Esophagus squamous epithelium (tissue), 5 donors: ENCODE measurements at places on chromosomes 2 and 18.

DNA sequence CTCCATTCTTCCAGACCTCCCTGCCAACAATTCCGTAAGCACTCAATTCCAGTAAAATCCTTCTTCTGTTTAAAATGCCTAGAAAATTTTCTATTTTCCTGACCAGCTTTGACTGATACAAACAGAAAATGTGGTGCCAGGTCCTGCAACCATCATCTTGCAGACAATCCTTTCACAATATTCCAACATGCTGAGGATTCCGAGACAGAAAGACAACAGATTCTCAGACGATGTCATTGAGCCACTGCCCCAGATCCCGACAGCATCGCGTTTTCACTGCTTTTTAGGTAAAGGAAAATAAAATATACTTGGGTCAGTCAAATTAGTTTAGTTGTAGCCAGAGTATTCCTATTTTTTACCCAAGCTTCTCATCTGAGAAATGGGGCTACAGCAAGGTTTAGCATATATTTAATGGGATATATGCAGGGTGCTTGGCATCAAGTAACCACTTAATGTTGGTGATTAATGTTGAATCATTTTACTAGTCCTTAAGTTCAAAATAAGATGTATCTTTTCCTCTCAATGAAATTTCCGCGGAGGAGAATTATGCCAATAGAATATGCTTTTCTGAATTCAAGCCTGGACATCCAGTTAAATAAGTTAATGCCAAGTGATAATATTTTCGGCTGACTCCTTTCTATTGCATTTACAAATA is 866.6 kb downstream of the SLC4A3 start:
- DNase-seq: no peak

GRCh38 chr2:217987391-217987790 is 15.4 kb downstream of the TNS1 start:
- DNase-seq: no peak

GRCh38 chr2:199395311-199395710 is 62.4 kb downstream of the SATB2 start:
- DNase-seq: no peak

DNA sequence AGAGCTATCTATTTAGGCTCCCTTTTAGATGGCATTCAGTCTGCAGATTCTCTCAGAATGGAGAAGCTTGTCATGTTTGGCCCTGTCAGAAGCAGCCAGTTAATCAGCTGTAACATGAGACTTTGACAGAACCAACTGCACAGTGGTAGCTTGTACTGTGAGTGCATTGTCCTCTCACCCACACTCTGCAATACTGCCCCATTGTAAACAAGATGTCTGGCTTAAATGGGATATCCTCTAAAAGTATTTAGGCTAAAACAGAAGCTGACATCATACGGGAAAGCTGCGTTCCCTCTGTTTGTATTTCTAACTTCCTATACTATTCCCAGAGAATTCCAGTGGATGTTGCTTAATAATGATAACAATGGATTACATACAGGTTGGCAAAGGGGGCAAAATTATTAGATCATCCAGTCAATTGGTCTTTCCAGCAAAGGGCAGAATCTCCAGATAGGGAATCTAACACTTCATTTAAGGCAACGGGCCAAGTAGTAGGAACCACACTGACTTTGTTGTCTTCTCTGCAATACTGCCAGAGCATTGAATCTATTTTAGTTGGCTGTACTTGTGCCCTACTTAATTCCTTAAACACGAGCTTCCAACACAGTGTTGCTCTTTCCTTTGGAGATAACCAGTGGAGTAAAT is 15.4 kb upstream of the STAT4 start:
- DNase-seq: no peak

DNA sequence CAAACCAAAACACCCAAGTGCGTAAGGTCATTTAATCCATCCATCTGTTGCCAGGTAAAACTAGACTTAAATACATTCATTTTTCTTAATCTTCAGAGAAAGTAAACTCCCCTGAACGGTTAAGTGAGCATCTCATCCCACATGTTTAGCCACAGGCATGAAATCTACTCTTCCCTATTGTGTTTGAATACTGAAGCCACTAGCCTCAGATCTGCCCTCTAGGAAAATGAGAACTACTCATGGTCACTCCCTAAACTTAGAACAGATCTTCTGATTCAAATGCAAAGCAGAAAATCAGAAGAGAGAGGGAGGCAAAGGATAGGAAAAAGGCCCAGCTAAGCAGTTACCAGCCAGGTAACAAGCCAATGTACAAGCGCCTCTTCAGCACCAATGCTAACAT is 7.1 kb downstream of the TMEM247 start:
- no peak for DNase-seq

DNA sequence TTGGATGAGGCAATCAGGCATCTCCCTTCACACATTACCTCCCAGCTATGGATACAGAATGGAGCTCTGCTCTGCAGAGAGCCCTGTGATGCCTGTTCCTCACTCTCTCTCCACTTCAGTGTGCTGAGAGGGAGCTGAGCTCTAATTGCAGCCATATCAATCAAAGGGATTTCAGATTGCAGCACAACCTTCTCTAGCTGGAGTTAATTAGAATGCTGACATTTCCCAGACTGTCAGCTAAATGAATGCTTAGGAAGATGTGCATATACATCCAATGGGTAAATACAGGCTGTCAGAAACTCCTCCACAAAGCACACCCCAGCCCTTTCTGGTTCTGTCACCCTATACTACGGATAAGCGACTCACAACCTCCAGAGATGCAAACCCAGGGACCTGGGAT is 402.6 kb downstream of the EIPR1 start:
- no peak for DNase-seq

DNA sequence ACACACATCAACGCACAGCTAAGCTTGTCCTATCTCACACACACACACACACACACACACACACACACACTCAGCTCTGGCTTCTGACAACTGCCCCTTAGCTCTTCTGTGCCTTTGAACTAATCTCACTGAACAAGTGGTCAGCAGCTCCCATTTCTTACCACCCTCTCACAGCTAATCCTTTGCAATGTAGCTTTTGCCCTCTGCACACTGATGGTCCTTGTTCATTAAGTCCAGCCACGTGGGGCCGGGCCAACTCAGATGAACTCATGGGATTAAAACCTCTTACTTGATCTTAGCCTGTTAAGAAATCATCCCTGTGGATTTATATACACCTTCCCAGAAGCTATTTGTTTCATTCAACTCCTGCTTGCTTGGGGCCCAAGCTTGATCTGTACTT is 36.6 kb downstream of the DPYSL5 start:
- no peak for DNase-seq

DNA sequence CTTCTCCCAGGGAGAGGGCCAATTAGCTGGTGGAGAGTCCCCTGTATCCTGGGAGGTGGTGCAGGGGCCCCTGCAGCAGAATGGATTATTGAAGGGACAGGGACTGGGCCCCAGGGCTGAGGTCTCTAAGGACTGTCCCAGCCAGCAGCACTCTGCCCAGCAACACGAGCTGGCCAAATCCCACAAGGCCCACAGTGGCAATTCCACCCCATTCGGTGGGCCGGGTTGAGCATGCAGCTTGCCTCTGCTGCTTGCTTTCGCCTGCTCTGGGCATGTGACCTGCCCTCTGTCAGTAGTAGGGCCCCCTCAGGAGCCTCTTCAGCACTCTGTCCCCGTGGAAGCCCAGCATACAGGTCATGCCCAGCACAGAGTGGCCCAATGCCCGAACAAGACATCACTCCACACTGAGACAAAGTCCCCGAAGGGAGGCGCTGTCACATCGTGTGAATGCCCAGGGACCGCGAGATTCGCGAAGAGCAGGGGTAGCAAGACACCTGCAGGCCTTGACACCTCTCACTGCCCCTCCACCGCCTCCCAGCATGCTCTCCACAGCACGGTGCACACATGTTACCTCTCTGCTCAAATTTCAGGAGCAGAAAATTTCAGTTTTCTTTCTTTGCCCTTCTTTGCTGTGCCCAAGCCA is 65.4 kb downstream of the CRACDL start:
- DNase-seq: no peak

DNA sequence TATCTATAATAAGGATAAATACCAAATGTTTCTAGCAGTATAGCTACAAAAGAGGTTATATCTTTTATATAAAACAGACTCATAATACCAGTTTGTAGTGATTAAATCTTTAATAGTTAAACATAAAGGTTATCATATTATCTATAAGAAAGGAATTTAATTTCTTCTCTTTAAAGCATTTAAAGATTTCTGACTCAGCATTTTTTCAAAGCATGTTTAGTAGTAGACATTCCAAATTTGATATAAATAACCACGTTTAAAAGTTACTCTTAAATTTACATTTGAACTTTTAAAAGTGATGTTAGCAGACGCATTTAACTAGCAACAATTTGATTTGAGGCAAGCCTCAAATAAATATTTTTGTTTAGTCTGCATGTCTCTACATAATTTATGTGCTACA is 1508.0 kb upstream of the NXPH2 start:
- no peak for DNase-seq

- DNase-seq: no peak
These were observed 78.6 kb upstream of the RGPD4 start for GRCh38 chr2:107747964-107748583.

- no peak for DNase-seq
These were observed 693.9 kb downstream of the SATB2 start for GRCh38 chr2:198763793-198764192.

- no peak for DNase-seq
These were observed 71.4 kb downstream of the FTCDNL1 start for GRCh38 chr2:199779589-199779988.

GRCh38 chr2:54741250-54741649 is 17.8 kb downstream of the EML6 start:
- no peak for DNase-seq

GRCh38 chr2:176818617-176819016 is 394.0 kb upstream of the HNRNPA3 start:
- DNase-seq: no peak

GRCh38 chr2:43171789-43172188 is 54.6 kb downstream of the ZFP36L2 start:
- no peak for DNase-seq

GRCh38 chr2:203804764-203805485 is 62.6 kb upstream of the CTLA4 start:
- no peak for DNase-seq

- DNase-seq: no peak
These were observed 84.9 kb downstream of the CMPK2 start for GRCh38 chr2:6780765-6781274.

DNA sequence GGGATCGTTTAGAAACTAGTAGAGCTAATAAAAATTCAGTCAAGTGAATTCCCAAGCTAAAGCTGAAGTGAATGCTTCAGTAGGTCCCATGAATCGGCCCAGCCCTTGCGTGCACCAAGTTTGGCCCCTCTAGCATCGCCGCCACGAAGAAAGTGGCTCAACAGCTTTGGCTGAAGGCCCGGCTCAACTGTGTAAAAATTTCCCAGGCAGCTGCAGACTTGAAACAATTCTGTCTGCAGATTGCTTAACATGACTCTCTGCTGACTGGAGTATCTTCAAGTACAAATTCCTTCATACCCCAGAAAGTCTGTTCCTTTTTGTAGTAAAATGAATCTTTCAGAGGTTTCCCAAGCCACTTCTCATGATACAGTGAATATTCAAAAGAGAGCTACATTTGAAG is 32.7 kb downstream of the ALMS1 start:
- DNase-seq: no peak

- DNase-seq: no peak
These were observed 529 bp upstream of the AMER3 start for GRCh38 chr2:130754811-130755210.

DNA sequence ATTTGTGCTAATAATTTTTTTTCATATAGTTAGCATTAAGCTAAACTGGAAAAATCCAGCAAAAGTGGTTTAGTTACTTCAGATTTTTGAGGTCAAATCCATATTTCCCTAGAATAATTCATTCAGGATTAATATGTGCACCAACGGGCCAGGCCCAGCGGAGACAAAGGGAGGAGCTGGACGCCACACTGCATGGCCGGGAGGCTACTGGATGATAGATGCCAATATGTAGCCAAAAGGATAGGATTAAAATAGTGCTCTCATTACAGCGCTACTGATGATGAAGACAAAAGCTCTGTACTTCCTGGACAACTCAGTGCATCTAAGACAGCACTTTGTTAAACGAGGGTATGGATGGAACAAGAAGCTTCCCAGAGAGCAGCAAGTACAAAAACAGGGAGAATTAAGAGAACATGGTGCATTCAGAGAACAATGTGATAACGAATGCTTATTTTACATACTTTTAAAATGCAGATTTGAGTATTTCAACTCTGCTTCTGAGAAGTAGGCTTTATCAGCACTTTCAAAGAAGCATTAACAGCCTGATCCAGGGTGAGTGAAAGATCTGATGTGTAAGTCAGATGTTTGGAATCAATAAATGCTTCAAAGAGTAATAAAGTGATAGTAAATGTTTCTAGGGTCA is 39.8 kb downstream of the PPP4R1 start:
- no peak for DNase-seq

GRCh38 chr18:49237031-49237430 is 223.4 kb downstream of the DYM start:
- DNase-seq: no peak

DNA sequence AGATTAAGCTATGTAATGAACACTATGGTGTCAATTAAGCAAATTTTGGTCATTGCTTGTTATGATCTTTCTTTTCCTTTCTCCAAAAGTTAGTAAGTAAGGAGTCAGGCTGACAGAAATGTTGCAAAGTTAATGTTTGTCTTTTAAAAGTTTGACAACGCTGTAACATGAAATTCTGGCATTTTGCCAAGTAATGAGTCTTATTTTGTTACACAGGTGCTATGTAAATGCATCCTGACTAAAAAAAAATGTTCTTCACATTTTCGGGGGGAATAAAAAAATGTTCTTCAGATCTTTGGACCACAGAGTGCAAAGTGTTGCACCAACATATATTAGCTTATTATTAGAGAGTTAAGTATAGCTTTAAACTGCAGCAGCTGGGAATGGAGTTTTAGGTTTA is 54.8 kb upstream of the PROKR1 start:
- no peak for DNase-seq

- no peak for DNase-seq
These were observed 149.9 kb downstream of the LOXHD1 start for GRCh38 chr18:46506974-46507586.

DNA sequence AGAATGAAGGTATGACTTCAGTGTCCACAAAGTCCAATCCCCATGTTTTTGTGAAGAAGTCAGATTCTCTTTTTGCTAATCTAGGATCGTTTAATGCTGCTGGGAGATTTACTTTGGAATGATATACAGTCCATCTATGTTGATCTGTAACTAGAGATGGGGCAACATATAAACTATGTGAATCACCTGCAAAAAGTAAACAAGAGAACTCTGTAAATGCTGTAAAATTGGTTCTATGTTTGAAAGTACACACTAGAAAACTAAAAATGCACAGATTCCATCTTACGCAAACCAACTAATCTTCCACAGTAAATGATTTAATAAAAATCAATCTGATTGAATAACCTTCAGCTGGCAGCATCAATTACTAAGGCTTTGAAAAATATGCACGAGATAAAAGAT is 37.5 kb downstream of the VPS54 start:
- DNase-seq: no peak

GRCh38 chr2:172763079-172763478 is 27.4 kb downstream of the RAPGEF4 start:
- DNase-seq: no peak

GRCh38 chr2:10329580-10329879 is 26.8 kb downstream of the HPCAL1 start:
- no peak for DNase-seq

- DNase-seq: no peak
These were observed 58.6 kb upstream of the OSR1 start for GRCh38 chr2:19416784-19417684.

- no peak for DNase-seq
These were observed 108.4 kb downstream of the FAM210A start for GRCh38 chr18:13617826-13618515.
